ENCODE measurements at places on chromosomes 3 and 15.

DNA sequence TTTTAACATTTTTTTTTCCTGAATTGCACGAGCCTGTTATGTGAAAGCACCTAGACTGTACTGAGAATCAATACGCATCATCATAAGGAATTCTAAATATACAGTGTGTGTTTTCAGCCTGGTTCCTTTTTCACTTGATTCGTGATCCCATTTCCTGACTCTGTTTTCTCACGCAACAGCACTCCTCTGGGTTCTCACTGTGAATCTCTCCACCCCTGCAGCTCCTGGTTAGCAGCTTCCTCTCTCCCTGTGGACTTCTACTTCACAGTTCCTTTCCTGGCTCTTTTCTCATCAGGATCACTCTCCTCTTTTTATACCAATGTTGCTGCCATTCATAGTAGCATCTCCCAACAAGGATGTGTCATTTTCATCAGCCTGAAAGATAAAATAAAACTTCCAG lies 297.2 kb downstream of the CADM2 start:
- no peak for DNase-seq

DNA sequence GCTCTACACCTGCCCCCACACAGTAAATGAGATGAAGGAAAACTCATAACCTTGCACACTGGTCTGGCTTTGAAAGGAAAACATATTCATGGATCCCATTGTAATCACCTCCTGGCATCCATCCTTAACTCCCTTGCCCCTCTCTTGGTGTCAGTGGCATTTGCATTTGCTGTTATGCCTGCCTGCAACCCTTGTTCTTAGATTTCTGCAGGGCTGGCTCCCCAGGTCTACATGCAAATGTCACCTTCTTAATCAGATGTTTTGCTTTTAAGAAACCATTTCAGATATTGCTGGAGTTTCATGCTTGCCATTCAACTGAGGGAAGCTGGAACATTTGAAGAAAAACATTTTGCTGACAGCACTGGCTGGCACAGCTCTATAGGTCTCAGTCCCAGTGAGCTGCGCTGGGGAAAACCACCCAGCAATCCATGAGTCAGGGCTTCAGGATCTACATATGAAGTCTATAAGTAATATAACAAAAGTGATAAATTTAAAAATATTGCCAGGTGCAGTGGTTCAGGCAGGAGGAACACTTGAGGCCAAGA lies 19.1 kb downstream of the LRRC2 start:
- no peak for DNase-seq

GRCh38 chr15:78108300-78109084 lies 16.1 kb downstream of the SH2D7 start:
- DNase-seq = peak; percentile 88

GRCh38 chr15:64144192-64144564 lies 7.4 kb upstream of the SNX22 start:
- DNase-seq = no peak

DNA sequence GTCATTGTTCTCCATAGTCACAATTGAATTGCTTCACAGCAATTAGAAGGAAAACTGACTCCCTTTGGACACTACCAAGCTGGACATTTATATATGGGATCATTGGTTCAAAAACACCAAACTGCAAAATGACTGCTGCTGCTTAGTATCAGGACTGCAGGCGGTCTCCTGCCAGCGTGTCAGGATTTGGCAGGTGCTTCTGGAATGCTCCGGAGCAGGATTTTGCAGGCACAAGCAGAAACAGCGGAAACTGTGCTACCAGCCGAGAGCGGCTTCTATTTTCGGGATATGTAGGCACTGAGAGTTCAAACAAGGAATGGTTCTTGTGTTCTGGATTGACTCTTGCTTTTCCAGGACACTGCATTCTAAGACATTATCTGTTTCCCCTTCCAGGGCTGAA lies 95.5 kb downstream of the SSR3 start:
- no peak for DNase-seq

- no peak for DNase-seq
Measured at GRCh38 chr3:63116922-63117321, 161.2 kb upstream of the SYNPR start.

- peak; percentile 24 for DNase-seq
Measured at GRCh38 chr15:101126618-101127505, 125.0 kb downstream of the CHSY1 start.

- DNase-seq = no peak
Measured at GRCh38 chr15:100430411-100430810, 88.6 kb upstream of the ADAMTS17 start.

- DNase-seq = no peak
Measured at GRCh38 chr3:52046186-52046901, 10.0 kb downstream of the DUSP7 start.

DNA sequence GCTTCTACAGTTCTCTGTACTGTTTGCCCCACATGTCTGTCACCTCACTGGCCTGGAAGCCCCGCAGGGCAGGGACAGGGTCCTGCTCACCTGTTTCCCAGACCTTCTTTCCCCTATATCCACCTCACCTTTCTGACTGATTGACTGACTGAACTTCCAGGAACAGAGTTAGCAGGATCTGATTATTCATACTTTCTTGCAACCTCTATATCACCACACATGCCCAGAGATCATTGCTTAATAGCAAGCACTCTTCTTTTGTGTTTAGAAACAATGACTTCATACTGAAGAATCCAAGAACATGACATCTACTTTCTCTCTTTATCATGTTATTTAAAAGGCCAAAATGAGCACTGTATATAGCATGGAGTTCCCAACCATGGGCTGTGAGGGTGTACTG lies 18.0 kb upstream of the CLEC3B start:
- DNase-seq = no peak

DNA sequence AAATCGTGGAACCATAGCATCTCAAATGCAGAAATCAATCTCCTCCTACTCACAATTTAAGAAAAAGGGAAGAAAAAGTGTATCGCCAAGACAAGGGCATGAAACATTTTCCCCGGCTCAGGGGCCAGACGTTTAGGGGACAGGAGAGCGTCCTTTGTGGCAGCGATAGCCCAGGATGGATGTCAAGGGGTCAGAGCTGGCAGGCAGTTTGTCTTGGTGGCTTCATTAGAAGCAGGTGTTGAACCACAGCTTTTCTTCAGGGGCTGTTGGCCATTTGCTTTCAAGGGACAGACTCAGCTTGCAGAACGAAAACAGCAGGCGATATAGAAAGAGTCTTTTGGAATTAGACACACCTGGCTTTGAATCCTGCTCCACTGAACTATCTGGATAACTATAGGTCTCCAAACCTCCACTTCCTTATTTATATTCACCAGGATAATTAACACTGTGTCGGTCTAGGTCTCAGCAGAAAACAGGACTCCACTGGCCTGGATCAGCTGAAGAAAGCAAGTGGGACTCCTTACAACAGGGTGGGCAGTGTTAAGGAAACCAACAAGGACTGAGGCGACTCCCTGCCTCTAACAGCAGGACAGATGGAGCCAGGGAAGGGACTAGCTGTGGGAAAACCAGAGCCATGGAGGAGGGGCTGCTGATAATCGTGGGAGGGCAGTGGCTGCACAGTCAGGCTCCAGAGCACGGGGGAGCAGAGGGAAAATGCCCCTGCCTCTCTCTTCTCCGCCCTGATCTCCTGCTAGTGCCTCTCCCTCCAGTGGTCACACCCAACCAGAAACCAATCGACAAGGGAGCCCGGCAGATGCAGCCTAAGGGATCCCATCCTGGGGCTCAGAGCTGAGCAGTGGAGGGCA lies 123.6 kb downstream of the LIPC start:
- no peak for DNase-seq

- DNase-seq = peak; percentile 29
Measured at GRCh38 chr3:146065573-146066006, 95.4 kb downstream of the PLOD2 start.

GRCh38 chr15:45645026-45645980 lies 10.5 kb downstream of the SQOR start:
- DNase-seq = peak; percentile 81

DNA sequence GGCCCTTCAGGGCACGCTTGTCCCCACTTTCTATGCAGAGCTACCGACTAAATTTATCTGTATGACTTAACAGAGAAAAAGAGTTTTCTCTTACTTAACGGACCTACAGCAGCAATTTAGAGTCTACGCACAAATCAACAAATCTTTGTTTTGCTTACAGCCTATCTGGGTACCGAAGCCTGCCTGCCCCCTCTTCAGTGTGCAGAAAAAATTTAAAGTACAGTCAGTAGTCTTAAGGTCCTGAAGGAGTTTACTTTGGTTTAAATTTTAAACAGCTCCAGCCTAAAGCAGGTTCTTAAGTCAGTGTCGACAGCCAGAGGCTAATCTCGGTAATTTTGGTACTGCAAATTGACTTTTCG lies 570 bp downstream of the SACM1L start:
- DNase-seq = no peak

DNA sequence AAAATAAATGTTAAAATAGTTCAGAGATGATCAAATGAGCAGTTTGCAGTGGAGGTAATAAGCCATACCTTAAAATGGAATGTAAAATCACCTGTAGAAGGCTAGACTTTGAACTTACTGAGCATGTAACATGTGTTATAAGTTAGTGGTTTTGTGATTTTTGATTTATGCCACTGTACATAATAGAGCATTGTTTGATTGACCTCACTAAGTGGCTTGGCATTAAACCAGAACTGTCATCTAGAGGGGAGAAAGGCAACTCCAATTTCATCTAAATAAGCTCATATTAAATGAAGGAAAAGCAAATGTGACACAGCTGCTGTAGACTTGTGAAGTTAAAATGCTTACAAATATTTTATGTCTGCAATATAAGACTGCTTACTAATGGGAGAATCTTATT lies 387.9 kb downstream of the ZIC1 start:
- DNase-seq = no peak

- DNase-seq = peak; percentile 59
Measured at GRCh38 chr3:131386429-131387165, 5.0 kb downstream of the NUDT16 start.

DNA sequence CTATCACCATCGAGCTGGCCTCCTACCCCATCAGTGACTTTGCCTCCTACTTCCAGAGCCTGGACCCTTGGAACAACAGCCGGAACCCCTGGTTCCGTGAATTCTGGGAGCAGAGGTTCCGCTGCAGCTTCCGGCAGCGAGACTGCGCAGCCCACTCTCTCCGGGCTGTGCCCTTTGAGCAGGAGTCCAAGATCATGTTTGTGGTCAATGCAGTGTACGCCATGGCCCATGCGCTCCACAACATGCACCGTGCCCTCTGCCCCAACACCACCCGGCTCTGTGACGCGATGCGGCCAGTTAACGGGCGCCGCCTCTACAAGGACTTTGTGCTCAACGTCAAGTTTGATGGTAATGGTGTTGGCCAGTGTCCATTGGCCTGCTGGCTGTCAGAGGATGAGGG lies 6.1 kb downstream of the GRM2 start:
- DNase-seq = no peak

GRCh38 chr3:143811602-143812001 lies 36.7 kb downstream of the SLC9A9 start:
- DNase-seq = no peak

- DNase-seq = no peak
Measured at GRCh38 chr3:158768881-158769543, 32.8 kb upstream of the MFSD1 start.

- no peak for DNase-seq
Measured at GRCh38 chr15:75815811-75816719, 27.2 kb upstream of the UBE2Q2 start.

GRCh38 chr3:82796765-82797164 lies 1035.3 kb upstream of the GBE1 start:
- DNase-seq = no peak

DNA sequence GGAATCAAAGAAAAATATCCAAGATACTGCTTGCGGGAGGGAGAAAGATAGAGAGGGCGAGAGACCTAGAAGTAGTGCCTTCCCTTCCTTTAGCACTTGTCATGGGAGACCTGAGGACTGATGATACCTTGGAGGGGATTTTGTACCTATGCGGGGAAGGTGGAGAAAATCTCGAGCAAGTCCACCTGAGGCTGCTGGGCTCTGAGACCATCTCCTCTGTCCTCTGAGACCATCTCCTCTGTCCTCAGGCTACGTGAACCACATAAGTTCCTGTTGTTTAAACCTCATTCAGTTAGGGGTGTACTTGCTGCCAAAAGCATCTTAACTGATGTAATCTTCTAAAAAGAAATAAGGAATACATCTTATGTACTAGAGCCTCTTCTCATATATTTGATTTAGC lies 164.9 kb downstream of the NR2F2 start:
- no peak for DNase-seq

DNA sequence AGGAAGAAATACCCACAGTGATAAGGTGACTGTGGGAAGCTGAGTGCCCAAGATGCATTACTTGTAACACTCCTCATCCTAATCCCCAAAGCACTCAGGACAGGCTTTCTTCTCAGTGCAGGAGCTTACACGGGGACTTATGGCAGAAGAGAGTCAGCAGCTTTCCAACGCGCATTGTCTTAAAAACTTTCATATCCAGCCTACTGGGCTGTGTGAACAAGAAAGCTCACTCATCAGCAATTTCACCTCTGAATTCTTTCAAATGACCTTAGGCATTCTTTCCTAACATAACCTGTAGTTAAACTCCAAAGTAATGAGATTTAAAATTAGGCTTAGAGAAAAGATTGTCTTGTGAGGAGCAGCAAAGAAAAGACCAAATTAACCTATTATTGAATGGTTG lies 132.3 kb downstream of the KCNAB1 start:
- no peak for DNase-seq

DNA sequence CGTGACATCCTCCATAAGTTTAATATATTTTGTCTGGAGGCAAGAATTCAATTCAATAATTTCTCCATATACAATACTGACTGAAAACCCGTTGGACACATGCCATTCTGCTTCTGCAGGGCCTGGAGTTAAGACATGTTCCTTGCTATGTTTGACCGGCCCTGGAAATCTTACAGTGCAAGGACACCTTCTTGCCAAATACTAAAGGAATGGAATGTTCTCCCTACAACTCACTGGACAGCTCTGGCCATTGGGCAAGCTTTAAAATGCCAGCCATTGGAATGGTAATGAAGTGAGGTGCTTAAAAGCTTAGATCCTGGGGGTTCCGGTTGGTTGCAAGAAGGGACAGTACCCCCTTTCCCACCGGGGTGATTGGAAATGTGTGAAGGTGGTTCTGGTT lies 329.8 kb upstream of the PROK2 start:
- DNase-seq = no peak

- DNase-seq = no peak
Measured at GRCh38 chr15:70128414-70129140, 30.9 kb upstream of the TLE3 start.

Data from activated CD4-positive, alpha-beta T cell treated with anti-CD3 and anti-CD28 coated beads, Interleukin-2, amount 50 U/mL, for 16 hours (primary cell).